ENCODE measurements at places on chromosomes 16 and 17. TPM values are rescaled to one million over a fixed set of nuclear protein-coding genes. Genes with fewer than 3 reads are reported as not detected.
A peak's percentile ranks its signal among the peaks of the same experiment; 100 is the strongest.

The ABCA10 gene
- total RNA-seq, result 110 TPM

The NSF gene
- total RNA-seq, result 15.5 TPM

The CACNG1 gene
- total RNA-seq, result not detected

The DDX28 gene
- 10.9 TPM for total RNA-seq

The NPTX1 gene
- total RNA-seq, result 0.21 TPM

The KRTAP16-1 gene
- not detected for total RNA-seq

The NAGS gene
- total RNA-seq, result 7.2 TPM

The BEAN1 gene
- 1.4 TPM for total RNA-seq

The MT4 gene
- total RNA-seq, result not detected

The CARD14 gene
- 1.4 TPM for total RNA-seq

- peaks cover 8% of the 10 kb centered on the region for H3K4me1 ChIP-seq
- H3K27me3 ChIP-seq, result no peaks in the 10 kb centered on the region
- H3K36me3 ChIP-seq, result no peaks in the 10 kb centered on the region
- DNase-seq, result no peak
- H3K27ac ChIP-seq, result no peak overlapping the region
Observed at GRCh38 chr17:1162116-1162855, 17.5 kb downstream of the ABR start.

DNA sequence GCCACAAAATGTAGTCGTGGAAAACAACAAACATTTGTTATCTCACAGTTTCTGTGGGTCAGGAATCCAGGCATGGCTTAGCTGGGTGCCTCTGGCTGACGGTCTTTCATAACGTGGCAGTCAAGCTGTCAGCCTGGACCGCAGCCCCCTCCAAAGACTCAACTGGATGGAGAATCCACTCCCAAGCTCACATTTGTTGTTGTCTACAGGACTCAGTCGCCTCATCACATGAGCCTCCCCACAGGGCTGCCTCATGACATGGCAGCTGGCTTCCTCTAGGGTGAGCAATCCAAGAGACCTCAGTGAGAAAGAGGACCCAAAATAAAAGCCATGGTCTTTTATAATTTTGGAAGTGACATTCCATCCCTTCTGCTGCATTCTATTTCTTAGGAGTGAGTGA lies 34.7 kb upstream of the AKAP1 start:
- H3K36me3 ChIP-seq, result no peaks in the 10 kb centered on the region
- DNase-seq, result no peak
- H3K4me1 ChIP-seq, result no peaks in the 10 kb centered on the region
- no peaks in the 10 kb centered on the region for H3K27me3 ChIP-seq
- H3K27ac ChIP-seq, result no peak overlapping the region

GRCh38 chr17:73603971-73604370 lies 40.3 kb downstream of the SDK2 start:
- DNase-seq, result no peak
- H3K27me3 ChIP-seq, result no peaks in the 10 kb centered on the region
- no peak overlapping the region for H3K4me3 ChIP-seq
- no peaks in the 10 kb centered on the region for H3K36me3 ChIP-seq

DNA sequence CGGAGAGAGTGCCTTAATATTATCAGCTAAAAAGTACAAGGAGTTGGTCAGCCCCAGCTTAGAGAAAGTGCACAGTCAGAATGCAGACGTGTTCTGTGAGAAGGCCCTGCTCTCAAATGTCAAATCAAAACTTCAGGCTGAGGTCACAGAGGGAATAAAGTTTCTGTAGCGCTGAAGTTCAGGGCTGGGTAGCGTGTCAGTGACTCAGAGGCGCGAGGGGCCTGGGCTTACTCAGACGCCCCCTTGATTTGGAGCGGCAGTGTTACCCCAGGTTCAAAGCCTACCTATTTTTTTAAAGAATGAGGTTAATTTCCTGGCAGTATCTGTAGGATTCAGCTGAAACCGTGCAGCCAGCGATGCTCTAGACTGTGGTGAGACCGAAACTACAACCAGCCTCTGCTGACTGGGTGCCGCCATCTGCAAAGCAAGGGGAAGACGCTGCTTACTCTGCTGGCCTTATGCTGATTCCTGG lies 4.8 kb downstream of the CIAO3 start:
- H3K4me3 ChIP-seq, result no peak overlapping the region
- H3K27ac ChIP-seq, result no peak overlapping the region
- H3K4me1 ChIP-seq, result peaks cover 10% of the 10 kb centered on the region
- H3K27me3 ChIP-seq, result no peaks in the 10 kb centered on the region
- no peak for DNase-seq

GRCh38 chr17:41655611-41656111 lies 31.3 kb upstream of the KRT17 start:
- H3K27me3 ChIP-seq, result no peaks in the 10 kb centered on the region
- H3K4me3 ChIP-seq, result no peak overlapping the region
- peaks cover 17% of the 10 kb centered on the region for H3K4me1 ChIP-seq
- peak overlapping the region; percentile 38 for H3K27ac ChIP-seq
- no peaks in the 10 kb centered on the region for H3K36me3 ChIP-seq

DNA sequence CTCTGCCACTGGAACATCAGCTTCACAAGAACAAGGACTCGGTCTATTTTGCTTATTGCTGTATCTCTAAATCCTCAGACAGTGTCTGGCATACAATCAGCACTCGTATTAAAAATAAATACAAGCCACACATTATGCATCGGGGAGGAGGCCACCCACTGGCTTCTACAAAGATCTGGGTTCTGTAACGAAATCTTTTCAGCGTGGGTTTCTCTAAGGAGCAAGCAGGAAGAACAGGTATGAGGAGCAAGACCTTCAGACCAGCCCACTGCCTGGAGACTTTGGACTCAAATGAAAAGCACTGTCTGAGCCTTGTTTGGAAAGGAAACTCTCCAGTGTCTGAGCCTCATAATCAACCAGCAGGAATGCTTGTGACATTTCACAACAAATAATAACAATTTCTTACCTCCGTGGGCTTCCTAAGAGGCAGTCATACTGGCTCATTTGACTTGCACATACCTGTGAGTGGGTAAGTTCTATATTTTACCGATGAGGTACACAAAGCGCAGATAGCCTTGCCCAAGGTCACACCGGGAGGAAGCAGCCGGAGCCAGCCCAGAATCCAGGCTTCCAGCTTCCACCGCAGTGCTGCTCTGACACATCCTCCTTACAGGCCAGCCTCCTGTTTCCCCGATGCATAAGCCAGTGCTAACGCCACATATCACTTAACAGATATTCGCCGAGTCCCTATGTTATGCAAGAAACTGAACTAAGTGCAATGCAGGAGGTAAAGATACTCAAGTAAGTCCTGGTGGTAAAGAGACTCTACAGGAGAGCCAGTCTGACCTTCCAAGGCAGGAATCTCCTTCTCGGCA lies 118.6 kb upstream of the TNRC6C start:
- peaks cover 8% of the 10 kb centered on the region for H3K4me1 ChIP-seq
- no peaks in the 10 kb centered on the region for H3K27me3 ChIP-seq
- no peaks in the 10 kb centered on the region for H3K36me3 ChIP-seq
- H3K4me3 ChIP-seq, result no peak overlapping the region
- no peak overlapping the region for H3K27ac ChIP-seq
- no peak for DNase-seq

DNA sequence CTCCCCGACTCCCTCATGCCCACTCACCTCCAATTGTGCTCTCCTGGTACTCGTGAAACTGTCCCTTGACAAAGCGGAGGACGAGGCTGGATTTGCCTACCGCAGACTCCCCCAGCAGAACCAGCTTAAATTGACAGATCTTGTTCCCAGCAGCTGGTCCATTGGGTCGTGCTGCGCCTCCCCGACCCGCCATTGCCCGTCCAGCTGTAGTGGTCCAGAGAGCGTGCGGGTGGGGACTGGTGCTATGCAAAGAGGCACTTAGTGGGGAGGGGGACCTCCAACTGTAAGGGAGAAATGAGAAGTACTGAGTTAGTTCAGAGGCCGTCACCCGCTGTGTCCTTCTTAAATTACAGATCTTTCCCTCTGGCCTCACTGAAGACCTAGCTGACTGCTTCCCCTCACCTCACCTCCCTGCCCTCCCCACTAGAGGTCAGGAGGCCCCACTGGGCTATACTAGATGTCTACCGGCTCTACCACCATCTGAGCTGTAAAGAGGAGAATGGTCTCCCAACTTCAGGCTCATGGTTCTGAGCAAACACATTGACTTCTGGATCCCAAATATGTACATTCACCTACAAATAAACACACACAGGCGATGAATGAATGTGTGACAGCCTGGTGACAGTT lies 7.8 kb downstream of the HSPB9 start:
- no peak overlapping the region for H3K4me3 ChIP-seq
- H3K4me1 ChIP-seq, result peaks cover 32% of the 10 kb centered on the region
- H3K27me3 ChIP-seq, result no peaks in the 10 kb centered on the region
- peaks cover 53% of the 10 kb centered on the region for H3K36me3 ChIP-seq
- H3K27ac ChIP-seq, result peak overlapping the region; percentile 60

DNA sequence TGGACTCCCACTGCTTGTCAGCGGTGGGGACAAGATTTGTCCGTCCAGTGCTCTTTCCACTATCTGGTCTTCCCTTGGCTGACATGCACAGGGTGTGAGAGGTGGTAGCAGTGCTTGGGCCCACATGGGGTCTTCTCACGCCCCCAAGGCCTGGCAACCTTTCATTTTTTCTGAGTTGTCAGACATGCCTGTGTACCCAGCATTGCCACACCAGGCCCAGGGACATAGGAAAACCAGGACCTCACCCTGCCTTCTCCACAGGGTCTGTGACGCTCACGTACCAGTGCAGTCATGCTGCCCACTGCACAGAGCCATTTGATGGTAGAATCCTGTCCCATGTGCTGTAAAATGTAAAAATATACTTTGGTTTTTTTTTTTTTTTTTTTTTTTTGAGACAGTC lies 57.8 kb downstream of the B9D1 start:
- no peak for DNase-seq
- no peak overlapping the region for H3K27ac ChIP-seq
- no peaks in the 10 kb centered on the region for H3K36me3 ChIP-seq
- H3K27me3 ChIP-seq, result no peaks in the 10 kb centered on the region
- H3K4me3 ChIP-seq, result no peak overlapping the region
- H3K4me1 ChIP-seq, result peaks cover 48% of the 10 kb centered on the region

- DNase-seq, result peak; percentile 28
- H3K27ac ChIP-seq, result no peak overlapping the region
- no peaks in the 10 kb centered on the region for H3K36me3 ChIP-seq
- H3K4me1 ChIP-seq, result peaks cover 20% of the 10 kb centered on the region
- peak overlapping the region; percentile 99 for H3K4me3 ChIP-seq
- no peaks in the 10 kb centered on the region for H3K27me3 ChIP-seq
Observed at GRCh38 chr17:36602924-36603384, 1.6 kb downstream of the MRM1 start.

DNA sequence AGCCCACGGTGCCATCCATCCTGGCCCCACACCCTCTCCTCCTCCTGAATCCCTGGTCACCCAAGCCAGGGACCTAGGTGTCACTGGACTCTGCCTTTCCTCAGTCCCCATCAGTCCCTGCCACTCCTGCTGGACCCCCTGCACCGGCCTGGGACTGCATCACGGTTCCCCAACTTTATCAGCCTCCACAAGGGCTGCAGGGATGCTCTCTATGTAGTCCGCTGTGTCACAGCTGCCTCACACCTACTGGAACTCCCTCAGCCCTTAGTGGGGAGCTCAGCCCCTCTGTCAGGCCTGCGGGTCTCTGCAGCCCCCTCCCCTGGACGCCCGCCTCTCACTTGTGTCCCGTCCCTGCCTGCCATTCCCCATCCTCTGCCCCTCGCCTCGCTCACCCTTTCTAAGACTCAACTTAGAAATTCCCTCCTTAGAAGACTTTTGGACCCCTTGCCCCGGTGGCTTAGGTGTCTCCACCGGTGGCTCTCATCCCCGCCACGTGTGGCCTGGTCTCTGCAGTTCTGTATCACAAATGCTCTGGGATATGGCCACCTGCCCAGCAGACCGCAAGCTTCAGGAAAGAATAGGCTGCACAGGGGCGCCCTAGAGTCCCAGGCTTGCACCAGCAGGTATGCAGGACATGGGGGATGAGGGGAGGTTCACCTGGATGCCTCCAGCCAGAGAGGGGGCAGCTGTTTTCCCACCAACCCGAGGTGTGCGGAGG lies 62.9 kb downstream of the PRMT7 start:
- H3K36me3 ChIP-seq, result no peaks in the 10 kb centered on the region
- H3K4me1 ChIP-seq, result no peaks in the 10 kb centered on the region
- H3K27ac ChIP-seq, result no peak overlapping the region
- H3K27me3 ChIP-seq, result no peaks in the 10 kb centered on the region
- no peak for DNase-seq
- no peak overlapping the region for H3K4me3 ChIP-seq

DNA sequence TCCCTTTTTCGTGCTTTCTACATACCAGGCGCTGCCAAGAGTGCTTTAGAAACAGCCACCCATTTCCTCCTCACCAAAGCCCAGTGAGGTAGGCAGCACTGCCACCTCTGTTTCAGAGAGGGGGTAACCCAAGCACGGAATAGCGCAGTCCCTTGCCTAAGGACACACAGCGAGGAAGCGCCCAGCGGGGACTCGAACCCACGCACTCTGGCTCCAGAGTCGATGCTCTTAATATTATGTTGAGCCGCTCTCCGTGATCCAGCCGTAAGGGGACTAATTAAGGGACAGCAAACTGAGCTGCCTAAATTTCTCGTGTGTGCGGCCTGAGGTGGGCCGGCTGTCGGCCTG lies 497 bp downstream of the CES1 start:
- DNase-seq, result no peak
- H3K27ac ChIP-seq, result no peak overlapping the region
- no peaks in the 10 kb centered on the region for H3K36me3 ChIP-seq
- H3K4me1 ChIP-seq, result no peaks in the 10 kb centered on the region

GRCh38 chr16:2058420-2058819 lies 10.6 kb downstream of the TSC2 start:
- no peaks in the 10 kb centered on the region for H3K27me3 ChIP-seq
- no peak for DNase-seq
- no peak overlapping the region for H3K27ac ChIP-seq
- H3K4me1 ChIP-seq, result no peaks in the 10 kb centered on the region

GRCh38 chr17:78935419-78936323 lies 10.5 kb upstream of the TIMP2 start:
- H3K4me1 ChIP-seq, result peaks cover 51% of the 10 kb centered on the region
- H3K36me3 ChIP-seq, result no peaks in the 10 kb centered on the region
- peak overlapping the region; percentile 43 for H3K27ac ChIP-seq
- H3K4me3 ChIP-seq, result no peak overlapping the region

DNA sequence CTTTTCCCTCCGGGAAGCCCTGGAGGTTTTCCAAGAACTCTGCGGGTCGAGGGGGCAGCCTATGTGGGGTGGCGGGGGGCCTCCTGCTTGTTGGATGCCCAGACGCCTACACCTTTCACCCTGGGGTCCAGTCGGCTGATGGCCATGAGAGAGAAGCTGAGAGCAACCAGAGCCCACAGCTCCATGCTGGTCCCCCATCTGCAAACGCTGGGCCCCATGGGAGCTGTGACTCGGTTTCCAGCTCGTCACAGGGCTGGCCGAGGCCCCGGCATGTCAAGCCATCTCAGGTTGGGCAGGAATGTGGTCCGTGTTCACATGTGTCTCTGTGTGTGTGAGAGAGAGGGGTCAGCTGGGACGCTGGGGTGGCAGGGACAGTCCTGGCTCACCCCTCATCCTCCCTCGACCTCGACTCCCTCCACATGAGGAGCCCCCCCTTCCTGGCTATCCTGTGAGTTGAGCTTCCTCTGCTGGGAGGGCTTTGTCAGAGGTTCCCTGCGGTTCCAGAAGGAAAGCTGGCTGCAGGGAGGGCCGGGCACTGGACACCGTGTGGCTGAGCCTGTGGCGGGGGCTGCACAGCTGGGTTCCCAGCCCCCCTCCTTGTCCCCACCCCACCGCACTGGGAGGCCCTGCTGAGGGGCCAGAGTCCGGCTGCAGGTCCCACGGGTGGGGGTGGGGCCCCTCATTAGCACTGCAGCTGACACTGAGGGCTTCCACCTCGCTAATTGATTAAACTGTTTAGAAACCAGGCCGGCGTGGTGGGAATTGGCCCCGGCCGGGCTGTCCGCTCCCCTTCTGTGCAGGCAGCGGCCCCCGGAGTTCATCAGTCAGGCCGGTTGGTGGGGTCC lies 19.1 kb downstream of the METRNL start:
- peaks cover 41% of the 10 kb centered on the region for H3K4me1 ChIP-seq
- peaks cover 2% of the 10 kb centered on the region for H3K36me3 ChIP-seq
- H3K27me3 ChIP-seq, result no peaks in the 10 kb centered on the region
- H3K27ac ChIP-seq, result peak overlapping the region; percentile 61
- no peak for DNase-seq

Measured in tibial nerve (tissue), 4 donors.